ENCODE measurements at places on chromosomes 1 and 21.

DNA sequence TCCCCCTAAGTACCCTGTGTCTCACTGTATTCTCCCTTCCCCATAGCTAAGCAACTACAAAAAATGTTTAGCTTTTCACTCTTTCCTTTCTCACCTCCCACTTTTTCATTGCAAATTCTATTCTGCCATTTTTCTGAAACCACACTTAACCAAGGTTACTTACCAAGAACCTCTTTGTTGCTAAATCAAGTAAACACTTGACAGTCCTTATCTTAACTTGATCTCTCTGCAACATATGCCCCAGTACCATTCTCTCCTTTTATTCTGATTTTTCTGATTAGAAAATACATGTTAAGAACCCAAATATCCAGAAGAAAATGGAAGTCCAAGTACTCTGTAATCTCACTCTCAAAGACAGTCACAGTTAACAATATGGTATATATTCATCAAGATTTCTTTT, 16.0 kb downstream of the EVI5 start:
- no peak for DNase-seq

DNA sequence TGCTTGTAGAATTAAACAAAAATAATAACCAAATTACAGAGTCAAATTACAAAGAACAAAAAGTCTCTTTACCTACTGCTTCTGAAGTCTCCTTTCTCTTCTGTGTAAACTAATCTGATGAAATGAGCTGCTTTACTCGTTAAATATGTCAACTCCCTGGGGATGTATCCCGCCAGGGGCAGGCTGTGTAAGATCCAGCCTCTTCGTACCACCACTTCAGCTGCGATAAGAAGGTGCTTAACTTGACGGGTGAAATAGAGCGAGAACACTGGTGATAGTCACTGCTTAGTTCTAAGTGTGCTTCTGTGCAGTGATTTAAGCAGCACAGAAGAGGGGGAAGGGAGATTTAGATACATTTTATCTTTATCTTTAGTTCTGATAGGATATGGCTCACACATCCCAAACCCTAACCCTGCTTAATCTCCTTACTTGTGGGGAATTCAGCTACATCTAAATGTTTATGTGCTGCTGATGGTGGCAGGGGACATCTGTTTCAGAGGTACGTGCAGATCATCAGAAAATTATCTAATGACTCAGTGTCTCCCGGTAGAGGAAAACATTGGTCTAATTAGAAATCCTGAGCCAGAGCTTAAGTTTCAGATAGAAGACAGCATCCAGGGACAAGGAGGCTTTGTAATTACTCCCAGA, 46.0 kb downstream of the RHOU start:
- no peak for DNase-seq

GRCh38 chr1:99869304-99869703, 19.1 kb downstream of the AGL start:
- DNase-seq = no peak

GRCh38 chr1:246139745-246140182, 367.3 kb downstream of the SMYD3 start:
- DNase-seq = no peak

DNA sequence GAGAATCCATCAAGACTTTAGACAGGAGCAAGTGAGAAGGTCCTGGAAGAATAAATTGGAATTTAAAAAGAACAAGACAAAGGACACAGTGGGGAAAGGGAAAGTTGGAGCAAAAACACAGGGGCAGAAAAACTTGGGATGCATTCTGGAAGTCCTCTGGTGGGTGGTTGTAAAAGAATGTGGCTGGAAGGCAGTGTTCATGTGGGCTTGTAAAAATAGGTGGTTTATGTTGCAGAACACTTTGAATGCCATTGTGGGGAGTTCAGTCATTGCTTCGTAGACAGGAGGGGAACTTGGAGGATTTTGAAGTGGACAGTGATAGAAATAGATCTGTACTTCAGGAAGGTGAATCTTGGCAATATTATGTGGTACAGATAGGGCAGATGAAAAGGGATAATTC, 15.2 kb downstream of the KIF1B start:
- no peak for DNase-seq

- DNase-seq = no peak
Measured at GRCh38 chr1:203665993-203666392, 39.4 kb downstream of the ATP2B4 start.

- no peak for DNase-seq
Measured at GRCh38 chr1:163670989-163671757, 349.4 kb downstream of the NUF2 start.

- no peak for DNase-seq
Measured at GRCh38 chr1:220511785-220512184, 16.2 kb upstream of the MARK1 start.

GRCh38 chr21:39610703-39611102, 2.0 kb upstream of the B3GALT5 start:
- DNase-seq = no peak

DNA sequence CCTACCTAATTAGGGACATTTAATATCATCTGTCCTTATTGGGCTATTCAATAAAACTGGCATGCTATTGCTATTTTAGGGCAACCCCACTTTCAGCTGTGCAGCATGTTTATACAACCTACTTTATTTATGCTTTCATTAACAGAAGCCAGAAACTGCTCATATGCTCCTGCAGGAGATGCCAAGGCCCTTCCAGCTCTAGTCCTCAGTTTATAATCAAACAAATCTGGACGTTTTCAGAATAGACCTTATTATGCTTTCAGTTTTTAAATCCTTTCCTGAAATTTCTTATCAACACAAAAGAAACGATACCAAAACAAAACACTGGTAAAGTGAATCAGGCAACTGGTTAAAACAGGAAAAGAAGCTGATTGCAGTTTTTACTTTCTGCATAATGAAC, 53.2 kb downstream of the PTGS2 start:
- DNase-seq = no peak

- DNase-seq = peak; percentile 91
Measured at GRCh38 chr1:226082959-226083301, 20.4 kb downstream of the H3-3A start.

DNA sequence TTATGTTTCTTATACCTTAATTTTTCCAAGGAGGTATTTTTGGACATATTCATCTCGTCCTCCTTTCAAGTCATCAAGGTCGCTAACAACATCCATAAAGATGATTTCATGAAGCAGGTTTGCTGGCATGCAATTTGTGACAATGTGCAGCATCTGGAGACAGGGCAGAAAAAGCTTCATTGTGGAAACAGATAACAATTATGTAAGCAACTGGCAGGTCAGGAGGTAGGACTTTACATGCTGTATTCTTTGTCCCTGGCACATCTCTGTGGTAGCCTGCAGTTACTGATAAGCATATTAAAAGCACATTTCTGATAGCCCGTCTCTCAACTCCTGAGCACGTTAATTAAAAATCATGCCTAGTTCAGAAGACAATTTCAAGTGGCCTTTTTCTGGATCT, 156.8 kb downstream of the LEPR start:
- no peak for DNase-seq

DNA sequence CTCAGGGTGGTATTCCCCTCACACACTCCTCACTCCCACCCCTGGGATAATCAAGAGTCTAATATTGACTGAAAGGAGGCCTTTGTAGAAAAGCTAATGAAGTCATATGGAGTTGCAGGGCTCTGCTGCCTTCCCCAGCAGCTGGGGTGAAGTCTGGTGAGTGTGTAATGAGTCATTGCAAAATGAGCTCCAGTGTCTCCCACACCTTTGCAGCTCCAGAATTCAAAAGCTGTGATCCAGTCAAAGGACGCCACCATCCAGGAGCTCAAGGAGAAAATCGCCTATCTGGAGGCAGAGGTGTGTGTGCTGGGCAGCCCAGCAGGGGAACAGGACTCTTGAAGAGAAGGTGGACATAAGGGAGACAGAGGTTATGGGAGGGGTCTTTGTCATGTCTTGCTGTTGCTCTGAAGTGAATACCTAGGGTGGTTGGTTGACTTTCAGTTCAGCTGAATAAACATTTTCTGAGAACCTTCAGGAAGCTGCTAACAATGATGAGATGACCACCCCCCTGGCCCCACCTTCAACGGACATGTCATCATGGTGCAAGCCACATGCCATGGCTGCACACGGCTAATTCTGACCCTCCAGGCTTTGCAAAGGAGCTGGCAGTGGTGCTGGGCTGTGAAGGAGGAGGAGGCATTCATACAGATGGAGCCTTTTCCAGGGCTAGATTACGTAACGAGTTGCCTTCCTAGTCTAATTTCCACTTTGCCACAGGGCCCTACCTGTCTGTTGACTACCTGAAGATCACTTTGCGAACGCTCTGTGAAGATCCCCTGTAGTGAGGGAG, 32.2 kb upstream of the SNX27 start:
- no peak for DNase-seq

- peak; percentile 82 for DNase-seq
Measured at GRCh38 chr1:20588634-20589225, at the start of gene CDA. TSS of gene CDA (plus strand) at chr1:20589097. CDS start at chr1:20589130, 33 bp downstream.

- DNase-seq = no peak
Measured at GRCh38 chr1:176987016-176987415, 177.5 kb downstream of the ASTN1 start.

DNA sequence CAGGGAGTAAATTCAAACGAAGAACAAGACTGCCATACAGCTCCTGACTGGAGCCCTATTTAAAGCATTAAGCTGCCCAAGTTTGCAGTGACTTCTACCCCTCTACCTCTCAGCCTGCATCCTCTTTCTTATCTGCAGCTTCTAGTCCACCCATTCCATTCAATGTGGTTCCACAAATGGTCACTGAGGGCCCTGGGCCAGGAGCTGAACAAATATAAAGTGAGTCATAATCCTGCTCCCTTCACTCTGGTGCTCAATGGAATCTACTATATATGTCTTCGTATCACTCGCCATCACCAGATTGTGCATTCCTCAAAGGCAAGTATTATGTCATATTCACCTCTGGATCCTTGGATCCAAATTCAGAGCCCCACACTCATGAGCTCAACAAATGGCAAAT, 398.7 kb downstream of the BRINP2 start:
- DNase-seq = no peak

- no peak for DNase-seq
Measured at GRCh38 chr1:57424231-57425027, 569 bp upstream of the DAB1 start.

DNA sequence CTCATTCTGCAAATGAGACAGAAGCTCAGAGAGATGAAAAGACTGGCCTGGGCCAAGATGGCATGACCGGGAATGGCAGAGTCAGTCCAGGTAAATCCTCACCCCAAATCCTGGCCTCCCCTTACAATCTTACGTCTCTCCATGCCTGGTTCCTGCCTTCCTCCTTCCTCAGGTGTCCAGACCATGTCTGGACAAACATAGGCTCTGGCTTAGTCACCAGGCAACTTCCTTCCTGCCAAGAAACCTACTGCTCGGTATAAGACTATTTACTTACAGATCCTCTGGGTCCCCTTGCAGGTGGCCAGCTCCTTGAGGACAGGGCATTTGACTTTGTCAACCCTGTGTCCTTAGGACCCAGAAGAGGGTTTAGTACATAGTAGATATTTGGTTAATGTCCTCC, 69.4 kb upstream of the ROR1 start:
- DNase-seq = no peak

Data from spleen (tissue), 13 donors.